ENCODE measurements at places on chromosomes 6 and 20.
A peak's percentile ranks its signal among the peaks of the same experiment; 100 is the strongest.

GRCh38 chr6:161422710-161423680, 149.1 kb upstream of the AGPAT4 start:
- no peak for DNase-seq

DNA sequence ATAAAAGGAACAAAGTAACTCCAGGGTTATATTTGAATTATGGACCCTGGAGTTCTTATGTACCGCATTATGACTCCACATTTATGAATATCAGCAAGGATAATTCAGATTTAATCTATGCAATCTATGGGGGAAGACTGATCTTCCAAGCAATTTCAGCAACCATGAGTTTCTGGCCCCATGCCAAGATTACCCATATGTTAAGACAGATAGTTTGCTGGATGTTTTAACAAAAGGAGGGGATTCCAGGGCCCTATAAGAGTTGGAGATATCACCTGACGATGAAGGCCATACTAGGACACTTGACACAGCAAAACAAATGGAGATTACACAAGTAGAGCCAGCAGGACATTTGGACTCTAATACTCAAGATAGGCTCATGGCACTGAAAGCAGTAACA, 45.9 kb upstream of the PLN start:
- no peak for DNase-seq

GRCh38 chr6:50589751-50590470, 123.4 kb upstream of the TFAP2D start:
- DNase-seq = no peak

DNA sequence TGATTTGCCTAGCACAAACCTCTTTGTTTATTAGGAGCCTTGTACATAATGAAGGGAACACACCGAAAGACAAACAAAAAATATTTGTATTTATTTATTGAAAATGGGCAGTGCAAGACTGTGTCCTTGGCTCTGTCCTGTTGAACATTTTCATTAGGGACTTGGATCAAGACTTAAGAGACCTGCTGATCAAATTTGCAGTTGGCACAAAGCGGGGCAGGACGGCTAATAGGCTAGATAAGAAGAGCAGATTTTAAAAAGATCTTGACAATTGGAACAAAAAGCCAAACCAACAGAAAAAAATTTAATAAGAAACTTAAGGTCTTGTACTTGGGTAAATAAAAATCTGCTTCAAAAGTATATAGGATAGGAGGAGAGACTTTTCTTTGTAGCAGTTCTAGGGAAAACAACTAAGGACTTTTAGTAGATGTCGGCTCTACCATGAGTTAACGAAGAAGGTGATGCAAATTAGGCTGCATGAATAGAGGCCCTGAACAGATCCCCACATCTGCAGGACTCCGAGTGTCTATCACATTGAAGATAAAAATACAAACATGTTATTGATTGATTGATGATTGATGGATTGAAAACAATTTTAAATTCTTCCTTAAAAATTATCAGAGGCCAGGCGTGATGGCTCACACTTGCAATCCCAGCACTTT, 124.1 kb upstream of the SPACA1 start:
- DNase-seq = no peak

GRCh38 chr6:111306104-111306888, 176.7 kb downstream of the REV3L start:
- DNase-seq = no peak

DNA sequence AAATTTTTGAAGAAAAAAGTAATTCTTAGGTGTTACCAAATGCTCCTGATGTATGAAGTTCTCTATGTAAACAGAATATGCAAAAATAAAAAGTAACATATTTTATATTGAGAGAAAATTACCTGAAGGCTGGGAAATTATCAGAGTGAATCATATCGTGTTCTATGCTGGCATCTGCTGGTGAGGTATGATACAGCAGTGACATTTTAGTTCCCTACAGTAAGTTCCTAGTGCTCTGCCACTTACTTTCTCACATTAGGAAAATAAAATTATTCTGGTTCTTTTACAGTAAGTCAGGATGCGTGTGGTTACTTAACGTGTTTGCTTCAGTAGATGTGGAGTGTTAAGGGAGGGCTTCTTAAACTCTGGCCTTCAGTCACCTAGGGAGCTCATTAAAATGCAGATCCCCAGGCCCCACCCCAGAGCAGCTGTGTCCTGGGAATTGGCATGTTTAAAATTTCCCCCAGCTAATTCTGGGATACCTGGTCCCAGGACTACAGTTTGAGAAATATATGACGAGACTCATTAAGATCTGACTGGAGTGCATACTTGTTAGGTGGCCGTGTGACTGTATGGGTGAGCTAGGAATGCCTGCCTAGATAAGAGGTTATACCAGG, 3.2 kb downstream of the ACTR5 start:
- DNase-seq = no peak

GRCh38 chr6:159267165-159267564, 98.0 kb downstream of the FNDC1 start:
- DNase-seq = no peak

DNA sequence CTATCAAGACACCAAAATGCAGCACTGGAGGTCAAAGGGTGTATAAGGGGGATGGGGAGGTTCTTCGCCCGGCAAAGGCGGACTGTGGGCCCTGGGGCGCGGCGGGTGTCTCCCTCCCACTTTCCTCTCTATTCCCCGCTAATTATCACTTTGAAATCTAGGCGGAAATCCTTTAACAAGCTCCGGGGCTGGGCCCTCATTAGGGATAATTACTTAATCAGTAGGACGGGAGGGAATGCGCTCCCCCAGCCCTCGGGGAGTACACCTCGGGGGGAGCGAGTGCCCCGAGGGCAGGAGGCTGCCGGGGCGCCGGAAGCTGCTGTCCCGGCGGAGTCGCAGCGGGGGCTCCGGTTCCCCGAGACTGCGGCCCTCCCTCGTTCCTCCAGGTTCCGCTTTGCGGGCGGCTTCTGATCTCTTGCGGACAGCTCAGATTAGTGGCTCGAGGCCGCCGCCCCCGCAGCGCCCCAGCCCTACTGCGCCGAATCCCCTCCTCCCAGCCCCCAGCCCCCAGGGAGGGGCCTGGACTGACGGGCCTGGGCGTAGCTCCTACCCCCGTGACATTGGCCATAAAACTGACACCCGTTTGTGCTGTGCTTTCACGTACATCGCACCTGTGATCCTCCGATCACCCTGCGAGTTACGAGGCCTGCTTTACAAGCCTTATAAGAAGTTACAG, 14.7 kb downstream of the MUCL3 start:
- DNase-seq = peak; percentile 67

- no peak for DNase-seq
Measured at GRCh38 chr6:43972913-43973300, 154.3 kb downstream of the MRPL14 start.

- DNase-seq = no peak
Measured at GRCh38 chr6:42873313-42873712, 6.1 kb upstream of the RPL7L1 start.

GRCh38 chr6:157164972-157165371, 158.3 kb downstream of the TMEM242 start:
- no peak for DNase-seq

DNA sequence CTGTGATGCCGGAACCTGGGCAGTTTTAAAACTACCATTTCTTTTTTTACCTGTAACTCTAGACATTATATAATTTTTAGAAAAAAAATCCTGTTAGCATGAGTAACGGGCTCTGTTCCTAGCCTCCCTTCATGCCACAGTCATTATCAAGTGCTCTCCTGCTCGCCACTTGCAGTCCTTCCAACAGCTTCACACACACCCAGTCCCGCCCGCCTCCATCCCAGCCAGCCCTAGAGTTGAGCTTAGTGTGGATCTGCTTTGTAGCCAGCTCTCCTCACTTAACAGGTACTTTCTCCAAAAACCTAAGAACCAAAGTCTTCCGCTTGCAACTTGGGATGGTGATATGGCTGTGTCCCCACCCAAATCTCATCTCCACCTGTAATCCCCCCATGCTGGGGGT, 51.5 kb downstream of the EZR start:
- DNase-seq = peak; percentile 8

- no peak for DNase-seq
Measured at GRCh38 chr20:35274172-35275092, 3.5 kb downstream of the MMP24OS start.

- no peak for DNase-seq
Measured at GRCh38 chr6:3341467-3341866, 82.7 kb downstream of the PSMG4 start.

GRCh38 chr20:31894980-31895675, 24.7 kb downstream of the TTLL9 start:
- DNase-seq = peak; percentile 69

GRCh38 chr20:25199473-25200260, 4.2 kb downstream of the ENTPD6 start:
- no peak for DNase-seq

All from CD4-positive, alpha-beta T cell treated with Interleukin-1 beta for 1 hour (primary cell).